Caco-2 (cell line): ENCODE measurements at places on chromosomes 7 and 10.
A peak's percentile ranks its signal among the peaks of the same experiment; 100 is the strongest.

- no peak for DNase-seq
These were observed 10.5 kb upstream of the ENTPD1 start for GRCh38 chr10:95745501-95745900.

- no peak for DNase-seq
These were observed 379.1 kb downstream of the DNAJB6 start for GRCh38 chr7:157715938-157716280.

DNA sequence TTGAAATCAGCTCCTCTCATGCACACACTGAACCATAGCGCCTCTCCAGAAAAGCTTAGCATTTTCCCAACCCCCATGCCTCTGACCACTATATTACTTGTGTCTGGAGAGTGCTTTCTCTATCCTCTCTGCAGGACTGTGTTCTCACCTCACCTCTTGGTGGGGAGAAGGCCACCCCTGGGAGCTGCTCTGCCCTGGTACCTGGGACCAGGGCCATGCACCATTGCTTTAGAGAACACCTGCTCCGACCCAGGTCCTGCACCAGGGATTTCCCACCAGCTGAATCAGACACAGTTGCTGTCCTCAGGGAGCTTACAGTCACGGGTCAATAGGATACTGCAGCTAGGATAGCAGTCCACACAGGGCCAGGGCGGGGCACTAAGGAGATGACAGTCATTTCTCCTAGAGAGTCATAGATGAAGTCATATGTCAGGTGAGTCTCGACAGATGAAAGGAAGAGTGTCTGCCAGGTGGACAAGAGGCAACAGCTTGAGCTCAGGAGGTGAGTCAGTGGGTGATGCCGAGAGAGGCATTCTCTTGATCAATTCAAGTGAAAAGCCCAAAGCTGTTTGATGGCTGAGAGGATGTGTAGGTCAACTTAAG is 619 bp upstream of the LMTK2 start:
- no peak for DNase-seq

GRCh38 chr10:6431186-6431585 is 148.9 kb downstream of the PRKCQ start:
- DNase-seq, result no peak

DNA sequence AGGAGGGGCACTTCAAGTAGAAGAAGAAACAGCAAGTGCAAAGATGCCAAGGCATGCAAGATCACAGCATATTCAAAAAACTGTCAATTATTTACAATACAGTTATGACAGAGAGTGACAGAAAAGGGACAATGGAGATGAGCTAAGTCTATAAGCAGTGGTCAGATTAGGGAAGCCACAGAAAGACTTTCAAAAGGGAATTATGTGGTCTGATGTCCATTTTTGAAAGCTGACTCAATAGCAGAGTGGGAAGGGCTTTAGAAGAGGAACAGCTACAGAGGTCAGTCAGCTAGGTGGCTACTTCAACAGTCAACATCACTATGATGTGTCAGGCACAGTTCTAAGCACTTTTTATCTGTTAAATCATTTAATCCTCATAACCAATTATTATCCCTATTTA is 45.2 kb upstream of the SPOCK2 start:
- DNase-seq, result no peak

- no peak for DNase-seq
These were observed 13.4 kb downstream of the SLC29A3 start for GRCh38 chr10:71332466-71332865.

DNA sequence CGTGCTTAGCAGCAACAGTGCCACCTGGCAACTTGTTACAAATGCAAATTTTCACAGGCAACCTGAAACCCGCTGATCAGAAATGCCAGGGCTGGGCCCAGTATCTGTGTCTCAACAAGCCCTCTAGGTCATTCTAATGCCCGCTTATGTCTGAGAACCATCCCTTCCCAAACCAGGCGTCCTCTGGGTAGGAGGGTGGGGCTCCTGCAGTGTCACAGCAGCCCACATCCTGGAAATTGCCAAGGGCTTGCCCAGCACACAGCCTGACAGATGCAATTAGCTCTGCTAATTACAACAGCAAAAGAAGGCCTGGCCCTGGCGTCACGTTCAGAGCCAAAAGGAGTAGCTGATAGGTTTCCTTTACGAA is 15.9 kb downstream of the ITPRIP start:
- DNase-seq, result no peak

GRCh38 chr7:18978108-18978495 is 139.3 kb downstream of the TWIST1 start:
- no peak for DNase-seq

DNA sequence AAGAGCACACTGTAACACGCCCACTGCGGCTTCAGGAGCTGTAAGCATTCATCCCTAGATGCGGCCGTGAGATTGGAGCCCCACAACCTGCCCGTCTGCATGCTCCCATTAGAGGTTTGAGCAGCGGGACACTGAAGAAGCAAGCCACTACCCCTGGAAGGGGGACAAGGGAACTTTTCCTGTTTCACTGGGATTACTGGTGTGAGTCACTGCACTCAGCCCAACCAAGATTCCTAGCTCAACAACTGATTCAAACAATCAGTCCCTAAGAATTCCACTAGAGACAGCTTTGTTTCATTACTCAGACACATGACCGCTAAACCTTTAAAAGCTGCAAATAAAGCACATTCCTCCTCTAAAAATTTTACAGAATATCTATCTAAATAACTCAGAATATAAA is 69.8 kb downstream of the ORC5 start:
- DNase-seq, result no peak

- DNase-seq, result no peak
These were observed 159.2 kb downstream of the KCNMA1 start for GRCh38 chr10:77478247-77478961.

DNA sequence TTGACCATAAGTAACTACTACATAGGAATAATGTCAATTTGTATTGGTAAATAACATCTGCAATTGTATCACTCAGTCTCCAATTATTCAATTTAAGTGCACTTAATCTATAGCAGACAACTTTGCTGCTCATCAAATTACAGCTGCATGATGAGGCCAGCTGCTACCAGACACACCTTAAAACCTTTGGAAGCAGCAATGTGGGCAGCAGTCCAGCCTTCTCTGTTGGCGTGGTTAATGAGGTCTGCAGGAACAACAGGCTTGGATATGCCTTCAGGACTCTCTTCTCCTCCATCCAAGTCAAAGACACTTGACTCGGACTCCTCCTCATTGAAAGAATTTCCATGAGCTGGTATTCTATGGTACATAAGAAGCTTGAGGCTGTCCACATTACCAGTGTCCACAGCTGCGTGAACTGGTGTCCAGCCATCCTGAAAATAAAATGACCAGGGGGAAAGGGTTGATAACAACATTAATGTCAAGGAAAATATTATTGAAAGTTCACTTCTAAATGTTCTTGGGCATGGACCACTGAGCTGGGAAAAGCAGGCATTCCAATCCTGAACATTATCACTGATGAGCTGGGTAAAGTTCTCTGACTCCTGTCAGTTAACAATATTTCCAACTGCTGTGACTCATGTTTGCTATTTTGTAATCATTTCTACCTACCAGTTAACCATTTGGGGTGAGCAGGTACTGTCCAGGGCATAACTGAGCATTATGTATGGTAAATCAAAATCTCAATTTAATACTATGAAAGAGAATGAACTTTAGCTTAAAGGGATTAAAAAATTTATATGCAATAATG is 95.7 kb downstream of the CTTNBP2 start:
- DNase-seq, result no peak

- DNase-seq, result no peak
These were observed 169.0 kb upstream of the TMEM229A start for GRCh38 chr7:124201768-124202349.

- no peak for DNase-seq
These were observed 29.1 kb downstream of the MDH2 start for GRCh38 chr7:76076995-76077394.

- no peak for DNase-seq
These were observed 32.6 kb upstream of the UNCX start for GRCh38 chr7:1200045-1200444.

DNA sequence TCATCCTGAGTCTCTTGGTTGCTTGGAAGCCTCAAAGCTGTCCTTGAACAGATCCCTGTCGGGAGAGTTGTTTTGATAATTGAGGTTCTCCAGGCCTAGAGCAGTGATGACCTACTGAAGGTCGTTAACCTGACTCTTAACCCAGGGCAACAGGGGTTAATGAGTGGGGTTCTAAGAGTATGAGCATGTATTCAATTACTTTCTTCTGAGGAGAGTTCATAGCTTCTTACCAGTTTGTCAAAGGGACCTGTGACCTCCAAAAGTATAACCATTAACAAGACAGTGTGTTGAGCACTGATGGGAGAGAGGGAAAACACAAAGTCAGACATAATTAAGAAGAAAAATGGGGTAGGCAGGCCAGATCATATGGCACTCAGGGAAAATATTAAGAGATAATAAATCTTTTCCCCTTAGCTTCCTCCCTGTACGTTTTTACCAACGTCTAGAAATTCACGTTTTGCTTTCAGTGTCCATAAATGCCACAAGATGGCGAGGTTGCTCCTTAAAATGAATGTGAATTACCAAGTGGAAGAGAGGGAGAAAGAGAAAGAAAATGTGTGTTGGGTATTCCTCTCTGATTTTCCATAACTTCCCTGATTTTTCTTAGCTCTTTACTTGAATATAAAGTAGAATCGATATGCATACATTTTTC is 97.6 kb downstream of the SUGCT start:
- peak; percentile 42 for DNase-seq

GRCh38 chr7:28961972-28962371 is 3.8 kb upstream of the TRIL start:
- DNase-seq, result no peak

GRCh38 chr7:15905251-15906040 is 219.0 kb upstream of the MEOX2 start:
- no peak for DNase-seq

GRCh38 chr7:128128401-128128800 is 97.2 kb upstream of the LRRC4 start:
- DNase-seq, result no peak

DNA sequence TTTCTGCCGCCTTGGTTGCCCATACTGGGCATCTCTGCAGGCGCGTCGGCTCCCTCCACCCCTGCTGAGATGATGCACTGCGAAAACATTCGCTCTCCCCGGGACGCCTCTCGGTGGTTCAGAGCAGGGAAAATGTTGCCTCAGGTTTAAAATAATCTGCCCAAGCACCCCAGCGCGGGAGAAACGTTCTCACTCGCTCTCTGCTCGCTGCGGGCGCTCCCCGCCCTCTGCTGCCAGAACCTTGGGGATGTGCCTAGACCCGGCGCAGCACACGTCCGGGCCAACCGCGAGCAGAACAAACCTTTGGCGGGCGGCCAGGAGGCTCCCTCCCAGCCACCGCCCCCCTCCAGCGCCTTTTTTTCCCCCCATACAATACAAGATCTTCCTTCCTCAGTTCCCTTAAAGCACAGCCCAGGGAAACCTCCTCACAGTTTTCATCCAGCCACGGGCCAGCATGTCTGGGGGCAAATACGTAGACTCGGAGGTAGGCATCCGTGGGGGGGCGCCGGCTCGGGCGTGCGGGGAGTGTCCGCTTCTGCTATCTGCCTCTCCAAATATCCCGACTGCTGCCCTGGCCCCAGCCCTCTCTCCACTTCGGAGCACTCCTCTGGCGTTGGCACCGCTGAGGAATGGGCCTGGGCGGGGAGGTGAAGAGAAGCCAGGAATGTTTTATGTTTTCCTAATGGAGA is at the start of gene CAV1:
Gene CAV1 (plus strand): TSS at position 428 of the 689 bp plus-strand sequence. CDS start 27 bp downstream, at position 455.
- DNase-seq, result peak; percentile 42

DNA sequence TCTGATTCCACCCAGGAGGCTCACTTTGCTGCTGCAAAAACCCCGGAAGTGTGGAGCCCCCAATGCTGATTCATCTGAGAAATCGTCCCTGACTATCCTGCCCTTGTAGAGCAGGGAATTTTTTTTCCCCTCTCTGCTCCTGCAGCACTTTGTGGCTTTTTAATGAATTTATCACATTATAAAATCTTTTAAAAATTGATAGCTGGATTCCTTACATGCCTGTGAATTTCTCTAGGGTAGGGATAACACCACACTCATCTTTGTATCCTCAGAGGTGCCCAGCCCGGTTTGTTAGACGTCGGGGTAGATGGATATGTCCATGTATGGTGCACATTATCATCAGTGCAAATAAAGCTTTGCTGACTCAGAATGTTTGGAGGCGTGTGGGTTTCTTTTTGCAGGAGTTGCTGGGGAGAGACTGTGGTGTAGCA is 185.7 kb downstream of the STK31 start:
- DNase-seq, result no peak
